Activated T-cell treated with anti-CD3 and anti-CD28 coated beads for 48 hours (primary cell): ENCODE measurements at places on chromosomes 3 and 15.

GRCh38 chr3:125313060-125313635 is 62.0 kb downstream of the ZNF148 start:
- no peak for DNase-seq

GRCh38 chr15:96166223-96167200 is 164.0 kb upstream of the NR2F2 start:
- no peak for DNase-seq

DNA sequence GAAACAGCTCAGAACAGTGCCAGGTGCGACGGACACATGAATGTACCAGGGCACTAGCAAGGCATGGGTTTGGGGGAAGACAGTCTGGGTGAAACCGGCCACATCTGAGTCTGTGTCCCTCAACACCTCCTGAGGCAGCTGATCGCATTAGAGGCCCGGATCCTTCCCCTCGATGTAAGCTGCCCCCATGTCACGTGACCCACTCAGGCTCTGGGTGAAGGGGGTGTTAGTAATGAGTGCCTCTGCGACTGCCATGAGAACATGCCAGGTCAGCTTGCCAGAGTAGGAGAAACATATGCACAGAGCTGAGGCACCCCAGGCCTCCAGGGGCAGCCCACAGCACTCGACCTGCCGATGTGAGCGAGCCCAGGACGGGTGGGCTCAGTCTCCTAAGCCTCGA is 29.7 kb downstream of the PRR23E start:
- DNase-seq: no peak

GRCh38 chr3:172135820-172136219 is 96.4 kb downstream of the FNDC3B start:
- DNase-seq: no peak

GRCh38 chr3:141147657-141148056 is 84.0 kb upstream of the PXYLP1 start:
- no peak for DNase-seq

DNA sequence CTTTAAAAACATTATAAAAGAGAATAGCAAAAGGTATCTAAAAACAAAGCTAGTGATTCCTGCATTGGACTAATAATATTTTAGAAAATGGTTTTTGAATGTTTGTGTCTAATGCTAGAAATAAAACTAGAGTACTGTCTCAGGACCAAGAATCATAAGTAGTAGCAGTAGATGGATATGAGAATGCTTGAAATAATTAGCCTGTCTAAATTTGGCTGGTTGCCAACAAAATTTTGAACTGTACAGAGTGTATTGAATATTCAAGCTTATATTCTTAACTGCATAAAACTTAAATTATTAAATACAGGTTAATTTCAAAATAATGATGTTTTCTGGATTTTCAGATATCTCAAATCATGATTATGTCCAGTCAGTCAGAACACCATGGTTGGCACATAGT is 14.0 kb downstream of the ABHD5 start:
- no peak for DNase-seq

- DNase-seq: no peak
Measured at GRCh38 chr3:138437281-138437680, 2.9 kb downstream of the ESYT3 start.

DNA sequence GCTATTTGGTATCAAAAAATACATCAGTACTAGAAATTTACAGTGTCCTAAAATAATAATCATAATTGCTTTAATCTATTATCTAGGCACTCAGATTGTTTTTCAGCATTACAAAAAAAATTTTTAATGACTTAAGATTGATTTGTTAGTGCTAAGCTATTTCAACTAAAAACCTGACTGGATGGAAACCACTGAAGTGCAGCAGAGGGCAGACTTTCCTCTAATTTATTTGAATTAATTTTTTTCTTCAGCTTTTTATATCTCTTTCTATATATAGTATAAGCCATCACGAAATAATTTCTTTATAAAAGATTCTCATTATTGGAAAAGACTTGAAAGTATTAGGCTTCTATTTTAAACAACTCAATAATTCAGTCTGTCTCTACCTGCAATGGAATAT is 131.4 kb downstream of the IQCH start:
- DNase-seq: no peak

GRCh38 chr15:62103431-62103830 is 36.7 kb downstream of the C2CD4A start:
- DNase-seq: no peak

- DNase-seq: no peak
Measured at GRCh38 chr15:64438653-64439447, 21.5 kb upstream of the ZNF609 start.

- no peak for DNase-seq
Measured at GRCh38 chr15:60283936-60284335, 113.8 kb downstream of the ANXA2 start.

DNA sequence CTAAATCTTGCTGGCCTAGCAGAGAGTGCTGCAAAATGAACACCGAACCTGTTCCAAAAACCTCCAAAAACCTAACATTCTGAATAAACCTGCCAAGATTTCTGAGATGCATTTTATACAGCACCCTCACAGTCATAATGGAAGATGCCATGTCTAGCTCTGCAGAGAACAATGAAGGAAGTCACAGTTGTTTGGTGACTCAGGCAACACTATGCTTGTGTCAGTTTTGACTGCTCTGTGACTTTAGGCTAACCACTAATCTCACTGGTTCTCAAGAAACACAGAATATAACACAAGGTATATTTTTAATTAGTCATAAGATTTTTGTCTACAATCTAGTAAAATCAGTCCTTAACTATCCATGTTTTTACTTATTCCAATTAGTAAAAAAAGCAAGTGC is 606.6 kb downstream of the TBL1XR1 start:
- DNase-seq: no peak

GRCh38 chr3:106206146-106206545 is 337.3 kb upstream of the CBLB start:
- DNase-seq: no peak

DNA sequence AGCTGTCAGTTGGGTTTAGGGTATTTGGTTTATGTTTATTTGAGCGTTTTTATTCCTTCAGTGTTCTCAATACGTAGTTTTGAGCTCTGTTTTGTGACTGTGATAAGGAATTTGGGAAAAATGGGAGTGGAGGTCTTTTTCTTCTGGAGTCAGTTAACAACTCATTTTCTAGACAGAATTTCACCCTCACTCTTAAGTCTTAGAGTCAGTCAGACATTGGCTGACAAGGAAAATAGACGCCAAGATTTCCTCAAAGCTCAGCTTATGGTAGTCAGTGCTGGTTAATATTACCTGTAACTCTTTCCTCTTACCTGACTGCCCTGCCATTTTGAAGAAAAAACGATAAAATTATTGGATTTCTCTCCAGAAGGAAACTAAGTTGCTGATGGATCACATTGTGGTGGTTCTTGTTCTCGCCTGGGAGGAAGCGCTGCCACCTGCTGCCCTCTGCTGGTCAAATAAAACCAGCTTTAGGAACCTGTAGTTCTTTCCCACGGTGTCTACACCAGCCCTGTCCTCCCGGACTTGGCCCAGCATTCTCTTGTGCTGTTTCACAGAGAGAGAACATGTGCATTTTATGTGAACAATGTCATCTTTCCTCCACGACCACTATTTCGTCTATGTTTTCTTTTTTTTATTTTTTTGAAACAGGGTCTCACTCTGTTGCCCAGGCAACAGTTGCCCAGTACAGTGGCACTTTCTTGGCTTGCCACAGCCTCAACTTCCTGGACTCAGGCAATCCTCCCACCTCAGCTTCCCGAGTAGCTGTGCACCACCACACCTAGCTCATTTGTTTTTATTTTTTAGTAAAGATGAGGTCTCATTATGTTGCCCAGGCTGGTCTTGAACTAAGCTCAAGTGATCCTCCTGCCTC is 41.4 kb upstream of the UMPS start:
- DNase-seq: peak; percentile 63

DNA sequence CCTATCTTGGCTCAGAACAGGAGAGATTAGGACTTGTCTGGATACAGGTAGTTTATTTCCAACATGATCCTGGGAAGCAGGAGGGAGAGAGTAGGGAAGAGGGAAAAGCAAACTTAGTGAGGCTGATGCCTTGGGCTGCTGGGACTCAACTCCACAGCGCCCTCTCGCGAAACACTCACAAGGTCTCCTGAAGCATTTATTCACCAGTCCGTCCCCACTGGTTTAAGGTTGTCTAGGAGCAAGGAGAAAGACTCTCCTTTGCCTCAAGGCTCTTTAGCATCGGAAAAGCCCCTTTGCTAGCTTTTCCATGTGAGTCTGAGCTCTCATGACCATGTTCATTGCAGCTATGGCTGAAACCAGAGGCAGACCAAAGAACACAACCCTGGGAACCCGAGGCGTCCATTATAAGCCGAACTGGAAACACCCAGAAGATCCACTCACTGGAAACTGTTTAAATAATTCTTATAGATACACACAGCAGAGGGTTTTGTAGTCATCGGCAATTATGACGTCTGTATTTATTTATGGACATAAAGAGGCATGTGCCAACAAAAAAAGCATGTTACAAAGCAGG is 244.5 kb downstream of the CD47 start:
- DNase-seq: peak; percentile 24

DNA sequence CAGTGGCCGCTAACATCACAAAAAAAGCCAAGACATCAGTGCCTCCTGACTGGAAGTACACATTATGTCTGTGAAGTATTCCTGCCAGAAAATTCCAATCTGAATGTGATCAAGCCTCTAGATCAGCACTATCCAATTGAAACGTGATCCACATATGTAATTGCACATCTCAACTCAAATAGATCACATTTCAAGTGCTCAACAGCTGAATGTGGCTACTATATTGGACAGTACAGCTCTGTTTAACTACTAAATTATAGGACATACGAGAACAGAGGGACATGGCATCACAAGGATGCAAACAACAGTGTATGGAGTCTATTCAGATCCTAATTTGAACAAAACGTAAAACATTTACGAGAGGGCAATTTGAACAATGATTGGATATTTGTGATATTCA is 542 bp upstream of the UBAP1L start:
- no peak for DNase-seq

- no peak for DNase-seq
Measured at GRCh38 chr3:78604341-78604740, 1163.5 kb downstream of the ROBO1 start.

- no peak for DNase-seq
Measured at GRCh38 chr15:53978253-53978906, at the start of gene UNC13C. UNC13C (plus strand) TSS chr15:53978441; CDS start chr15:54012904, 34,463 bp downstream.

GRCh38 chr15:31279221-31280045 is 47.2 kb upstream of the KLF13 start:
- no peak for DNase-seq

DNA sequence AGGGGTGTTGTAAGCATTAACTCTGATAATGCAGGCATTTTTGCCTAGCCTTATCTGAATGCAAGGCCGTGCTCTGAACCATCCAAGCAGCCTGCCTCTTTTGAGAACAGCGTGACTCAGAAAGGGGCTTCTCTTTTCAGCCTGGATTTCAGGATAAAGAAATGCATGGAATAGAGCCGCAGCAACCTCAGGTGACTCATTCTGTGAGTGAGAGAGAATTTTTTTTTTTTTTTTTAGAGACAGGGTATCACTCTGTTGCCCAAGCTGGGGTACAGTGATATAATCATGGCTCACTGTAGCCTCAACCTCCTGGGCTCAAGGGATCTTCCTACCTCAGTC is 20.6 kb upstream of the PDE8A start:
- DNase-seq: no peak

- DNase-seq: no peak
Measured at GRCh38 chr3:177830411-177830849, 633.1 kb upstream of the TBL1XR1 start.

- no peak for DNase-seq
Measured at GRCh38 chr15:57143511-57144078, 225.2 kb downstream of the TCF12 start.

- no peak for DNase-seq
Measured at GRCh38 chr3:42490243-42490642, 12.2 kb upstream of the VIPR1 start.

DNA sequence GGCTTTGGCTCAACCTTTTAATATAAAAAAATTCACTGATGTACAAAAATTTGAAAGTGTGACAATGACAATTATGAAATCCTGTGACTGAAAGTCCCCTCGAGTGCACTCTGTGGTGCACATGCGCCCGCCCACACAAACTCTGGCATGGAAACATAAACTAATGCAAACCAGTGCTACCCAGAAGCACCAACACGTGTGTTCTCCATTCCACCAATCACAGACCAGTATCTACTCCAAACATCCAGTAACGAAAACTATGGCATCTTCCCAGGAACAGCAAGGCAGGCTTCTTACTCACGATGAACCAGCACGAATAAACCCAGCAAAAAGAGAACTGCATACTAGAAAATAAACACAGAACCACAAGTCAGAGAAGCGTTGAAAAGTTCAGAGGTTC is 11.7 kb upstream of the NMB start:
- peak; percentile 42 for DNase-seq

DNA sequence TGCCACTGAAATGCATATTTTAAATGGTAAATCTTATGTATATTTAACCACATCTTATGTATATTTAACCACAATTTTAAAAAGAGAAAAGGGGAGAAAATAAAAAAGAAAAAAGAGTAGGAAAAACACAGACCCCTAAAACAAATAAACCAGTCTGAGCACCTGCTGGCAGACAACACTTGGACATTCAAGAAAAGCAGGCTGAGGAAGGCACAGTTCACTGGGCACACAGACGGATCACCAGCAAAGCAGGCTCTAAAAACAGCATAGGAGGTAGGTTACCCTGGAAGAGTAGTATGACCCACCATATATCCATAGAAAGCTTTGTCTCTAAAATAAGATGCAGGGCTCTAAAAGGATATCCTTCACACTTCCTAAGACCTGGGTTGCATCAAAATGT is 27.0 kb downstream of the AAGAB start:
- DNase-seq: no peak
